ENCODE measurements at places on chromosomes 2 and 18. TPM values are rescaled to one million over a fixed set of nuclear protein-coding genes. Genes with fewer than 3 reads are reported as not detected.

DNA sequence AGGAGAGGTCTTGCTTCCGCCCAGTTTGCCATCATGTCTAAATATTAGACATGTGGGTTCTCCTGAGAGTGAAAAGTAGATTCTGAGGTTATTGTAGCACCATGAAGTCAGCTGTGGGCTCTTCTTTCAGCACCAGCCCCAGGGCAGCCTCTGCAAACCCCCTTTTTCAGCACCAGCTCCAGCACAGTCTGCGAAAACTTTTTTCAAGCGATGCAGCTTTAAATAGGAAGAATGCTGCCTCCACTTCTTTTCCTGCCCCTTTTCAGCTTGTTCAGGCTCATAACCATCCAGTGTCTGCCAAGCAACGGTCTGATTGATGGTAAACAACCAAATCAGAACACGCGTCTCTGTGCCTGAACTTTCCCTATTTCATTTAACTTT, at the start of gene COL5A2:
Gene COL5A2 (minus strand): TSS at position 192 of the 381 bp plus-strand sequence. CDS start 157 bp downstream, at position 35.
- no peaks in the 10 kb centered on the region for H3K27me3 ChIP-seq
- no peak for DNase-seq
- no peak within 1 kb of the TSS for H3K27ac ChIP-seq

The EGR4 gene
- total RNA-seq = 0.81 TPM

DNA sequence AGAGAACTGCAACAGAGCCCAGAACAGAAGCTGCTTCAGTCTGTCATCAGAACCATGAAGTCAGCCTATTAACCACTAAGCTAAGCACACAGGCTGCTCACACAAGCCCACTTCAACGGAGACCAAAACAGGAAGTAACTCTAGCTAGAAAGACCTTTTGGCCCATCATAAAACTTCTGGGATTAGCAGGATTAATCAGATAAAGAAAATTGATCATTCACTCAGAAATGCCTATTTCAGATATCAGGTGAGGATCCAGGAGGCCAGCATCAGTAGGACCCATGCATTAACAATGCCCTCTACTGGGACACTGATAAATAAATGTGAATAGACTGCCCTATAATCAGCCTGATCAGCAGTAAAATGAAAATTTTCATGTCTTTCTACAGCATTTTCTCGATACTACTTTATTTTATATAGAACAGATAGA, 101.4 kb downstream of the WDPCP start:
- H3K4me3 ChIP-seq = no peak overlapping the region
- no peak for DNase-seq
- no peaks in the 10 kb centered on the region for H3K27me3 ChIP-seq

The FANCL gene
- total RNA-seq = 33.1 TPM

GRCh38 chr2:34664266-34664665, 1065.2 kb upstream of the FAM98A start:
- H3K36me3 ChIP-seq = no peaks in the 10 kb centered on the region
- H3K4me1 ChIP-seq = no peaks in the 10 kb centered on the region
- no peak overlapping the region for H3K4me3 ChIP-seq
- H3K27me3 ChIP-seq = no peaks in the 10 kb centered on the region

GRCh38 chr2:85151026-85151425, 17.8 kb downstream of the TCF7L1 start:
- no peak for DNase-seq
- H3K27me3 ChIP-seq = peaks cover 12% of the 10 kb centered on the region
- H3K36me3 ChIP-seq = no peaks in the 10 kb centered on the region
- H3K4me3 ChIP-seq = no peak overlapping the region
- H3K27ac ChIP-seq = no peak overlapping the region
- H3K4me1 ChIP-seq = no peaks in the 10 kb centered on the region

The MAL gene
- not detected for total RNA-seq

- H3K36me3 ChIP-seq = peaks cover 7% of the 10 kb centered on the region
- no peaks in the 10 kb centered on the region for H3K27me3 ChIP-seq
- peaks cover 10% of the 10 kb centered on the region for H3K4me1 ChIP-seq
Measured at GRCh38 chr2:9565436-9566153, 10.0 kb upstream of the ADAM17 start.

The OLA1 gene
- 102 TPM for total RNA-seq

The EN1 gene
- 2.3 TPM for total RNA-seq

DNA sequence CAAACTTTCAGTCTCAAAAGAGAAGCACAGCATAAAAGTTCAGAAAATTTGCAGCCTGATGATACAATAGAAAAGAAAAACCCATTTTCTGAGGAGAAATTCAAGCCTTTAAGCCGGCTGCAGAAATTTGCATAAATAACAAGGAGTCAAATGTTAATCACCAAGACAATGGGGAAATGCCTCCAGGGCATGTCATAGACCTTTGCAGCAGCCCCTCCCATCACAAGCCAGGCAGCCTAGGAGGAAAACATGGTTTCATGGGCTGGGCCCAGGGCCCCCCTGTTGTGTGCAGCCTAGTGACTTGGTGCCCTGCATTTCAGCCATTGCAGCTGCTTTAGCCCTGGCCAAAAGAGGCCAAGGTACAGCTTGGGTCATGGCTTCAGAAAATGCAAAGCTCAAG, 54.1 kb upstream of the CAVIN2 start:
- no peak overlapping the region for H3K4me3 ChIP-seq
- no peaks in the 10 kb centered on the region for H3K27me3 ChIP-seq
- DNase-seq = no peak
- H3K27ac ChIP-seq = no peak overlapping the region
- H3K36me3 ChIP-seq = no peaks in the 10 kb centered on the region

The TMEM198 gene
- 5.9 TPM for total RNA-seq

DNA sequence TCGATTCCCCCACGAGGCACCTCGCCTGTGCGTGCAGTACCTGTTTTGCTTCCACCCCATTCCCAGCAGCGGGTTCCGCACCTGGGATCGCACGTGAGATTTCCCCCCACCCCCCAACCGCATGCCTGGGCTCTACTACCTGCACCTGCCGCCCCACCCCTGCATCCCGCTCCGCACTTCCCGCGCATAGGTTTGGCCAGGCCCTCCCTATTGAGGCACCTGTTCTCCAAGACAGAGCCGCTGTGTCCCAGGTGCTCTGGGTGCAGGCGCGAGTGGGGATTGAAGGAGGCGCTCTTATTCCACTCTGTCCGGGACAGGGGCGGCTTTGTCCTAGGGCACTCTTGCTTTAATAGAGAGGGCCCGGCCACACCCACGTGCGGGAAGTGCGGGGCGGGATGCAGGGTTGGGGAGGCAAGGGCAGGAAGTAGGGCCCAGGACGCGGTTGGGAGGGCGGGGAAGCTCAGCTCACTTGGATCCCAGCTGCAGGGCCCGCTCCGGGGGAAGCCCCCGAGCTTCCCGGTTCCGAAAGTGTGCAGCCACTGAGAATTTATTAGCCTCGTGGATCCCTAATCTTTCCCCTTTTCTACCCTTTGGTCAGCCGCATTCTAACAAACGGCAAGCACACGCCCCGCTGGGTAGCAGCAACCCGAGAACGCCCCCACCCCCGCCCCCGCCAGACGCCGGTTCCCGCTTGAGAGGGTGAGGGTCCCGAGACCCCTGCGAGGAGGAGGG, 670 bp upstream of the MOCOS start:
- H3K4me1 ChIP-seq = peaks cover 35% of the 10 kb centered on the region
- peak overlapping the region; percentile 25 for H3K27ac ChIP-seq
- H3K27me3 ChIP-seq = no peaks in the 10 kb centered on the region
- H3K36me3 ChIP-seq = peaks cover 46% of the 10 kb centered on the region
- H3K4me3 ChIP-seq = peak overlapping the region; percentile 91

The CNOT11 gene
- total RNA-seq = 67.7 TPM

The ALPP gene
- not detected for total RNA-seq

DNA sequence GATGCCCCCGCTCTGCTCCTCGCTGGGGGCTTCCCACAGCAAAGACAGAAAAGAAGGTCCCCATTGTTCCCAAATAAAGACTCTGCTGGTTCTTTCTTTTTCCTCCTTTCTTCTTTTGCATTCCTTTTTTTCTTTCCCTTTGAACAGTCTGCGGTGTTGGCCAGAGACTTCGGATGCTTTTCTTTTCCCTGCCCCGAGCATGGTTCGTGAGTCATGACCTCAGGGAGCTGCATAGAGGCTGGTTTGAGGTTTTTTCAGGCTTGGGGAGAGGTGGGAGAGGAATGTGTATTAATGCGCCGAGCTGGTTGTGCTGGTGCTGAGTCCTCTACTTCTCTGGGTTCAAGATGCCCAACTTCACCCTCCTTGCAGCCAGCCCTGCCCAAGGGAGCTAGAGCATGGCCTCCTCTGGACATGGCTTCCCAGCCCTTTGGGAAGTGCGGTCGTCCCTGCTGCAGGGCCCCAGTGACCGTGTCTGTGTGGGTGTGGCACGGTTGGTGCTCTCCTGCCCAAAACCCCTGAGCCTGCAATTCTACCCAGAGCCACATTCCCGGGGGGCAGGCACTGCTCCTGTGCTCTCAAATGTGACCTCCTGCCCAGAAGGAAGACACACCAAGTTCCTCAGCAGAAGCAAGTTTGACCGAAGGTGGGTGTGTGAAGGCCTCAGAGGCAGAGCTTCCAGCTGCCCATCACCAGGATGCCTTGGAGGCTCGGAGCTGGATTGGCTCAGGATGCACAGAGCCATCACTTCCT, 9.0 kb upstream of the ARHGEF4 start:
- DNase-seq = no peak
- peaks cover 13% of the 10 kb centered on the region for H3K36me3 ChIP-seq
- H3K27ac ChIP-seq = peak overlapping the region; percentile 85
- no peak overlapping the region for H3K4me3 ChIP-seq
- peaks cover 41% of the 10 kb centered on the region for H3K4me1 ChIP-seq

The CD28 gene
- not detected for total RNA-seq

DNA sequence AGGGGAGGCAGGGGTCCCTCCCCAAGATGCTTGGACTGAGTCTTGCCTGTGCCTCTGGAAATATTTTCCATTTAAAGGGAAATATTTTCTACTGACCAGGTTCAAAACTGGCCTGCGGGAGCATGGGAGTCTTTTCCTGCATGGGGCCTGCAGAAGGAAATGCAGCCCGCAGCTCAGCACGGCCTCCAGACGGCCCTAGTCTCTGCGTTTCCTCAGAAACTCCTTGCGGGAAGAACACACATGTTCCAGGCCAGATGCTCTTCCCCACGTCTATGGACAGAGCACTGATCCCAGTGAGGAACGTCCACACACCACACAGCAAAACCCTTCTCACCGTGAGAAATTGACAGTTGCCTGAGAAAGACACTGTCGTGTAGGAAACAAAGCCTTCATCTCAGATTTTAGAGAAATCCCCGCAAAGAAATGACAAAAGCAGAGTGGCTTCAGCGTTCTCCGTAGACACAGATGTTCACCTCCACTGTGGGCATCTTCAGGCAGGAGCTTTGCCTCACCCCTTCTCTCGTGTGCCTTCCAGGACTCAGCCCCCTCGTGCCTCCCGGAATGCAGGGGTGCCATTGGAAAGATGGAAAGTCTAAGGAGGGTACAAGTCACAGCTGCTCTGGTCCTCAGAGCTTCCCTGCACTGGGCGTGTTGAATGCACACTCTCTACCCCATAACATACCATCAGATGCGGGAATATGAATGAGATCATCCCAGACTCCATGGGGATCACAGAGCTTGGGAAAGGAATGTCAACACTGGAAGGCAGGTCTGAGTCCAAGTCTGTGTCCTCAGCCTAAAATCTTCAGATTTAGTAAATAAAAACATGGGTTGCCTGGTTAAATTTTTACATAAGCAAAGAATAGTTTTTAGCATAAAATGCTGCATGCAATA, 438.7 kb upstream of the SALL3 start:
- H3K4me1 ChIP-seq = no peaks in the 10 kb centered on the region
- no peak overlapping the region for H3K4me3 ChIP-seq
- no peaks in the 10 kb centered on the region for H3K27me3 ChIP-seq
- DNase-seq = no peak
- no peak overlapping the region for H3K27ac ChIP-seq

DNA sequence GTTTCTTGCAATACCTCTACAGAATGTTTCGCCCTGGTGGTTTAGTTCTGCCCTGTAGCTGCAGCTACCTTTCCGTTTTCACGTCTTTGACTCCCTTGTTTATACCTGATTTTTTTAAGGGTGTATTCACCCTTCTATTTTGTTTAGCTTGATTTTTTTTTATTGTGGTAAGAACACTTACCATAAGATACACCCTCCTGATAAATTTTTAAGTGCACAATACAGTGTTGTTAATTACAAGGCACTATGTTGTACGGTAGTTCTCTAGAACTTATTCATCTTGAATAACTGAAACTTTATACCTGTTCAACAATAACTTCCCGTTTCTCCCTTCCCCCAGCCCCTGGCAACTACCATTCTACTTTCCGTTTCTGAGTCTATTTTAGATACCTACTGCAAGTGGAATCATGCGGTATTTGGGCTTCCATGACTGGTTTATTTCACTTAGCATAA, 48.9 kb upstream of the NABP1 start:
- H3K36me3 ChIP-seq = no peaks in the 10 kb centered on the region
- no peak overlapping the region for H3K4me3 ChIP-seq
- H3K4me1 ChIP-seq = peaks cover 60% of the 10 kb centered on the region
- no peaks in the 10 kb centered on the region for H3K27me3 ChIP-seq
- DNase-seq = no peak
- no peak overlapping the region for H3K27ac ChIP-seq

The CLEC4F gene
- total RNA-seq = not detected

- H3K4me1 ChIP-seq = no peaks in the 10 kb centered on the region
- no peaks in the 10 kb centered on the region for H3K36me3 ChIP-seq
- no peak for DNase-seq
- no peak overlapping the region for H3K27ac ChIP-seq
- no peak overlapping the region for H3K4me3 ChIP-seq
- H3K27me3 ChIP-seq = no peaks in the 10 kb centered on the region
Measured at GRCh38 chr2:75846683-75847190, 136.0 kb upstream of the GCFC2 start.

GRCh38 chr2:108029912-108030311, 43.6 kb downstream of the SLC5A7 start:
- H3K36me3 ChIP-seq = no peaks in the 10 kb centered on the region
- H3K27me3 ChIP-seq = no peaks in the 10 kb centered on the region
- no peak overlapping the region for H3K4me3 ChIP-seq
- H3K4me1 ChIP-seq = no peaks in the 10 kb centered on the region
- no peak overlapping the region for H3K27ac ChIP-seq

GRCh38 chr2:20443276-20443920, 3.5 kb upstream of the RHOB start:
- peaks cover 39% of the 10 kb centered on the region for H3K4me1 ChIP-seq
- H3K4me3 ChIP-seq = no peak overlapping the region
- H3K36me3 ChIP-seq = peaks cover 52% of the 10 kb centered on the region
- DNase-seq = peak; percentile 76

The RBM44 gene
- total RNA-seq = 1.0 TPM

The DYSF gene
- 3.2 TPM for total RNA-seq

GRCh38 chr2:121128741-121129659, 156.0 kb downstream of the TFCP2L1 start:
- H3K4me3 ChIP-seq = no peak overlapping the region
- peaks cover 4% of the 10 kb centered on the region for H3K4me1 ChIP-seq
- peaks cover 4% of the 10 kb centered on the region for H3K36me3 ChIP-seq
- peaks cover 22% of the 10 kb centered on the region for H3K27me3 ChIP-seq

The C2orf69 gene
- 15.2 TPM for total RNA-seq

DNA sequence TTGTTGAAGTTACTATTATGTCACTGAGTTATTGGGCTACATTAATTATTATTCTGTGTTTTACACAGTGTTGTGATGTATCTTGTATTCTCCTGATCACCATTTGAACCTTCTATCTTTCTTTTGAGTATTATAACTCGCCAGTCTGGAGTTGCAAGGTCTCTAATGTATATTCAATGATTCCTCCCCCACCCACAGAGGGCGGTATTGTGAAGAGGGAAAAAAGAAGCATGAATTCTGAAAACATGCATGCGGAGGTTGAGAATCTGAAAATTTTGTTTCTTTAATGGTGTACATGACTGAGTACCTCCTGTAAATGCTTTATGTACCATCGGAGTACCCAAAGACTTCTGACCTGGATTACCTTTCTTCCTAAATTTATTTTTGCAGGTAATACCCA, 266.6 kb downstream of the NR4A2 start:
- H3K27me3 ChIP-seq = no peaks in the 10 kb centered on the region
- H3K4me3 ChIP-seq = no peak overlapping the region
- H3K27ac ChIP-seq = no peak overlapping the region
- DNase-seq = peak; percentile 58

GRCh38 chr2:127840893-127841292, 17.1 kb downstream of the POLR2D start:
- no peaks in the 10 kb centered on the region for H3K27me3 ChIP-seq
- H3K36me3 ChIP-seq = peaks cover 17% of the 10 kb centered on the region
- DNase-seq = no peak
- H3K4me3 ChIP-seq = no peak overlapping the region
- H3K4me1 ChIP-seq = no peaks in the 10 kb centered on the region
